A673 (cell line): ENCODE measurements at places on chromosomes 1 and 21.

- DNase-seq: no peak
Observed at GRCh38 chr1:206971029-206971655, 882 bp upstream of the FCAMR start.

DNA sequence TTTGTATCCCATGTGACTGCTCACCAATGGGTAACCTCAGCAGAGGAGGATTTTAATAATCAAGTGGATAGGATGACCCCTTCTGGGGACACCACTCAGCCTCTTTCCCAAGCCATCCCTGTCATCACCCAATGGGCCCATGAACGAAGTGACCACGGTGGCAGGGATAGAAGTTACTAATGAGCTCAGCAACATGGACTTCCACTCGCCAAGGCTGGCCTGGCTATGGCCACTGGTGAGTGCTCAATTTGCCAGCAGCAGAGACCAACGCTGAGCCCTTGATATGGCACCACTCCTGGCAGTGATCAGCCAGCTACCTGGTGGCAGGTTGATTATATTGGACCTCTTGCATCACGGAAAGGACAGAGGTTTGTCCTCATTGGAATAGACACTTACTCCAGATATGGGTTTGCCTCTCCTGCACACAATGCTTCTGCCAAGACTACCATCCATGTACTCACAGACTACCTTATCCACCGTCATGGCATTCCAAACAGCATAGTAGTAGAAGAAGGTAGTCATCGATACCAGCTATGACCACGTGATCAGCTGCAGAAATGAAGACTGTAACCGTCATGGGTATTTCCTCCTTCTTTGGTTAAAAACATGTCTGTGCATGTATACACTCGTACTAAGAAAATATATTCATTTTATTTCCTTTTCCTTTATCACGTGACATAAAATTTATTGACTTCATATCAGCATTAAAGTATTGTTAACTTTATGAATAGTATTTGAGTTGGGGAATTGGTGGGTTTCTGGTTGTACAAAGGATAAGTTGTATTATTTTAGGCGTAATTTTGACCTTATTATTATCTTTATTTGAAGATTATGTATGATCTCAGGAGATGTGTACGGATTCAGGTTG is 562.6 kb downstream of the PTPRU start:
- DNase-seq: no peak

DNA sequence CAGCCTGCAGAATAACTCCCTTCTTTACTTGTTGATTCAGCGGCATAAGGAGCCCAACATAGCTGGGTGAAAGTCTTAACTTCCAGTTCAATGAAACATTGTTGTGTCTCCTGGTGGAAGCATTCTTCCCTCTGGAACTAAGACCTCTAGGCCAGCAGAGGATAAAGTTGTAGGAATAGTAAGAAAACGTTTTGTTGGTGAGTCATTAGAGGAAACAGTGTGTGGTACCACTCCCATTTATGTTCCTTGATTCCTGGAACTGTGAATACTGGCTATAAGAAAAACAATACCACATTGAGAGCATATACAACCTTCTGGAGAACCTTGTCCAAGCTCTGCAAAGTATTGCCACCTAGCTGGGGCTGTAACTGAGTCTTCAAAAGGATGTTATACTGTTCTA is 737.4 kb upstream of the ZP4 start:
- DNase-seq: no peak

DNA sequence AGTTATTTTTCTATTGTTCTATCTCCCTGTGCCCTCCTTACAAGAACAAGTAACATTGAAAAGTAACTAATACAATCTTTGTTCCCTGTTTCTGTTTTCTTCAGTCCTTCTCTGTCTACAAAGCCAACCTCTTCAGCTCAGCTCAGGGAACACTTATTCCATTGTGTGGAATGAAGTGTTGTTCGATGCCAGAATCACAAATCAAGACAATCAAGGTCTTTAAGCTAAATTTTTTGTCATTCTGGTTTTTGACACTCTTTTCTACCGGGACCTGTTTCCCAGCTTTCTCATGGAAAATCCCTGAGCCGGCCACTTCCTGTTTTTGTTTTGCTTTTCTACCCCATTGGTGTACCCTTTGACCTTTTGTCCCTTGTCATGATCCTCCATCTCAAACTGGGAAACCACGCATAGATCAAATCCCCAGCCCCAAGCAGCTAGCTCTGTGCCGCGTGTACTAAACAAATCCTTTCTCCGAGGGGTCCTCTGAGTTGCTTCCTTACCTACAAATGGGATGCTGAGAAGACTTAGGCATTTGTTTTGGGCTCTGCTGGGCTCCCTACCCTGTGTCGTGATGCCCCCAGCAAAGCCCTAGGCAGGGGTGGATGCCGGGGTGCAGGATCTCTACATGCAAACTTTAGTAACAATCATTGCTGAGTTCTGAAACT is 141.8 kb downstream of the TOMM20 start:
- DNase-seq: no peak

GRCh38 chr21:26565111-26565510 is 8.0 kb downstream of the CYYR1 start:
- DNase-seq: no peak

DNA sequence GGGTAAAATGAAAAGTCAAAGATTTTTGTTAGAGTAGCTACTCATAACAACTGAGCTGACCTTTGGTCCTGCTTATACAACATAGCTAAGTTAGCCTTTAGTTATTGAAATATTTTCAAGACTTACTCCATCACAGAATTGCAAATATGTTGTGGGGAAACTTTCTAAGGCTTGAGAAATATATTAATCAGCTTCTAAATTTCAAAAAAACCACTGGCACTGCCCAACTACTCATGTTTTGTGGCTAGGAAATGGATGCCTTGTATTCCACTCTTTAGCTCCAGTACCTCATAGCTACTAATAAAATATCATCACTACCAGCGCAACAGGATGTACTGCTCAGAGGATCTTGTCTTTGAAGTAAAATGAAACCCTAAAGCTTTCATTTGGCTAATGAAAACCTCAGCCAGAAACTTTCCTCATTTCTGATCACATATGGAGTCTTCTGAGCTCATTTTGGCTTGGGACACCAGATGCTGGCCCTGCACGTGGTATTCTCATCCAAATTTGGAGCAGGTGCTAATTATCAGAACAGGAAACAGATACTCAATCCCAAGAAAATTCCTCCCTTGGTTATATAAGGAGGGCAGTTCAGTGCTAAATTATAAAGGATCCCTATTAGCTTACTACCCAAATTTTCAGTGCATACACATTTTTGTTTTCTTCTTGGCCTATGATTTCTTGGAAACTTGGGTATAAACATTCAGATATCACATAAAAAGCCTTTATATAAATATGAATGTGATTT is 690.7 kb downstream of the ADGRL2 start:
- no peak for DNase-seq

GRCh38 chr1:45205011-45205909 is 1.1 kb downstream of the ZSWIM5 start:
- DNase-seq: no peak

- DNase-seq: no peak
Observed at GRCh38 chr21:44778094-44778493, 23.5 kb downstream of the UBE2G2 start.
